Umbilical cord (tissue), 2 donors: ENCODE measurements at places on chromosomes 3 and 15.

- no peak for DNase-seq
These were observed 84.4 kb downstream of the SLMAP start for GRCh38 chr3:57840473-57840872.

DNA sequence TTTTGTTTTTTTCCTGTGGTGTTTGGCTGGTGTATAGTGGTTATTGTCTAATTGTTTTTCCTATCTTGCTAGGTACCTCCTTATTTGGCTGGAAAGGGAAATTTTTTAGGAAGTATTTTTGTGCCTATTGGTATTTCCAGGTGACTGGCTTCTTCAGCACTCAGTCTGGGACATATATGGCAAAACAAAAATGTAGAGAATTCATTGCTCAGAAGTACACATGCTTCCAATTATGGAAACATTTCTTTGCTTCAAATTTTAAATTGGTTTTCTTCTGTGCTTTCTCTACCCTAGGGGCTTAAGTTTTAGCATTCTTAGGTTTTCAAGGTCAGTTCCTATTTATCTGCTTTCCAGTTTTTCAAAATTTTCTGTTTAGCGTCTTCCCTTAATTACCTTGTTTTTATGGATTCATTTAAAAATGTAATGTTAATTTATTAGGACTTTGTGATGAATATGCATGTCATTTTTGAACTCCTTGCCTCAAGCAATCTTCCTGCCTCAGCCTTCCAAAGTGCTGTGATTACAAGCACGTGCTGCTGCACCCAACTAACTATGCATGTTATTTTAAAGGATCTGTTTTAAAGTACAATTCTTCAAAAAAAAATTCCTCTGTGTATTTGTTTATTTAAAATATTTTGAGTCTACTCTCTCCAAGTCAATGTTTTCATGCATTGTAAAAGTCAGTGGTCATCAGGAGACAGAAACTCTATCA, 231.9 kb upstream of the DPPA4 start:
- no peak for DNase-seq

DNA sequence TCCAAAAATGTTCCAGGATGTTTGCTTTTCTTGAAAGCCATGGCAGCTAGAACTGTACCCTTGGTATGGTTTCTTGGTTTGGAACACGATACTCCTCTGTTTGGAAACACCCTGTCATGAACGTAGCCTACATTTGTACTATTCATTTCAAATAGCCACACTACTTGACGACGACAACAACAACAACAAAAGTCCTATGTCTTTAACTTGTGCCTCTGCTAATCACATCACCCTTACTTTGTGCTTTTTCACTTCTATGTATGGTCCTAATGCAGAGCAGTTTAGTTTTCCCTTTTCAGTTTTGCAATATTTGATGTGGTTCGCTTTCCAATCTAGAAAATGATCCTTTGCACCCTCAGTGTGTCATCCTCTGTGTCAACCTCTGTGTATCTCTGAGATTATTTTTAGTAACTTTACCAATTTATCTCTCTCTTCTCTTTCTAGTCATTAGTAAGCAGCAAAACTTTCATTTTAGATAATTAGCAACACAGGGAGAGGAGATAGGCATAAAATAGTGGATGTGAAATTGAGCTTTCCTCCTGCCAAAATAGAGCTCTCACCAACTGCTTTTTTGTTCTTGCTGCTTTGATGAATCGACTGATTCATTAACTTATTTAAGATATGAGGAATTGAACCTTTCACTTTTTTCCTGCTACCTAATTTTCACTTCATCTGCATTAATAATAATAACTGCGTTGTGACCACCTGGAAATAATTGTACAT, 44.1 kb upstream of the TP63 start:
- DNase-seq = no peak

GRCh38 chr15:56088389-56088788, 95.0 kb upstream of the NEDD4 start:
- no peak for DNase-seq

DNA sequence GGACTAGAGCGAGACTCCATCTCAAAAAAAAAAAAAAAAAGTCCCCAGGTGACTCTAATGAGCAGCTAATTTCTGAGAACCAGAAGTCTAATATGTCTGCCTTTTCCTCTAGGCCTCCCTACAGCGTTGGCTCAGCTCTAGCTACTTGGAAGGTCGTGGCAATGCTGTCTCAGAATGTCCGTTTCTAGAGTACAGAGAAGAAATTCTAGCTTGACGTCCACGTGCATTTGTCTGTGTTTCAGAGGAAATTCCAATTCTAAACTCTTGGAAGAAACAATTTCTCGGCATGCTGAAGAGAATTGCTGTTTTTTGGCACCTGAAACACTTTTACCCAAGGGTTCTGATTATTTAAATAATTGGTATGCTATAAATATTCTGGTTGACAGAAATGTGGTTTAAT, 78.8 kb downstream of the SOX2 start:
- DNase-seq = no peak

DNA sequence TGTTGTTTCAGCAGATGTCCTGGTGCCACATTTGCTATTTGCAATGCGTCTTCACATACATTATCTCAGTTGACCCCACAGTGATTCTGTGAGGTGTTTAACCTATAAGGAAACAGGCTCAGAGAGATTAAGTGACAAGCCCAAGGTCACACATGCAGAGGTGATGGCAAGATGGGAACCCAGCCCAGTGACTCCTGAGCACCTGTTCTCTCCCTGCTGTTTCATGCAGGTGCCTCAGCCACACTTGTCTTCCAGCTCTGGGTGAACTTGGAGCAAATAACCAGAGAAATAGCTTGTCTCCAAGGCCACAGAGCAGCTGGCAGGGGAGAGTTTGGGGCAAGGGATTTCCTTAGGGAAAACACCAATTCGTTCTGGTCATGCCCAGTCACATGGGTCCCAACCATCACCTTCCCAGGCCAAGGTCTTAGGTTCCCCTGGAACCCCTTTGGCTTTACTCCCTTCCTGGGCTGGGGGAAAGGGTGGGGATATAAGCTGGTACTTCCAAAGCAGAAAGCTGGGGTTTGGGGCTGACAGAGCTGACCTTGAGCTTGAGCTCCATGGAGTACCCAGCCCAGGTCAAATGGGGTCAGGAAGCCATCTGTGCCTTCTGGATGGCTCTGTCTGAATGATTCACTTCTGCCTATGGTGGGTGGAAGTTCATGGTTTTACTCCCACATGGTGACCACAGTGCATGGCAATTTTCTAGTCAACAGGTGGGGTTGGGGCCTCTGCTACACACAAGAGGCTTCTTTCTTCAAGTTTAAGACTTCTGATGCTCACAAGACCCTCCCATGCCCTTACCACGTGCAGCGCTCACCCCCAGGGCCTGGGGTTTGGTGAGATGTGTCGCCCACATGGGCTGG, 22.4 kb downstream of the LIPC start:
- no peak for DNase-seq

DNA sequence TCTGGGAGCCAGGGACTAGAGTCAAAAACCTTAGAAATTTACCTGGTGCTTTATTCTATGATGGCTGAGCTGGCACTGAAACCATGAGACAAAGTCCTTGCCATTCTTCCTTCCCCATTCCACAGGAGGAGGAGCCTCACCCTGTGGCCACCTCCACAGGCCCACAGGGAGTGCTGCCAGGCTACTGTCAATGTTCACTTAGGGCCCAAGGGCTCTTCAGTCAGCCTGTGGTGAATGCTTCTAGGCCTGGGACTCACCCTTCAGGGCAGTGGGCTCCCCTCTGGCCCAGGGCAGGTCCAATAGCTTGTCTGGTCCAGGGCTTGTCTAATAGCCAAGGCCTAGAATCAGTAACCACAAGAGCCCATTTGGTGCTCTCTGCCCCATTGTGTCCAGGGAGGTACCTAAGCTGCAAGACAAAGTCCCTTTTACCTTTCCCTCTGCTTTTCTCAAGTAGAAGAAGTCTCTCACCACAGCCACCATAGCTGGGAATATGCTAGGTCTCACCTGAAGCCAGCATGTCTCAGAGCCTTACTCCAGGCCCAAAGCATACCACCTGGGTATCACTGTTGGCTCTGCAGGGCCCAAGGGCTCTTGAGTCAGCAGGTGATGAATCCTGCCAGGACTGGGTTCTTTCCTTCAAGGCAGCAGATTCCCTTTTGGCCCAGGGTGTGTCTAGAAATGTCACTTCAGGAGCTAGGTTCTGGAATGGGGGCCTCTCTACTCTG, 61.8 kb upstream of the CHRNB4 start:
- DNase-seq = no peak

GRCh38 chr15:95304151-95304946, 1026.2 kb upstream of the NR2F2 start:
- DNase-seq = peak; percentile 29

DNA sequence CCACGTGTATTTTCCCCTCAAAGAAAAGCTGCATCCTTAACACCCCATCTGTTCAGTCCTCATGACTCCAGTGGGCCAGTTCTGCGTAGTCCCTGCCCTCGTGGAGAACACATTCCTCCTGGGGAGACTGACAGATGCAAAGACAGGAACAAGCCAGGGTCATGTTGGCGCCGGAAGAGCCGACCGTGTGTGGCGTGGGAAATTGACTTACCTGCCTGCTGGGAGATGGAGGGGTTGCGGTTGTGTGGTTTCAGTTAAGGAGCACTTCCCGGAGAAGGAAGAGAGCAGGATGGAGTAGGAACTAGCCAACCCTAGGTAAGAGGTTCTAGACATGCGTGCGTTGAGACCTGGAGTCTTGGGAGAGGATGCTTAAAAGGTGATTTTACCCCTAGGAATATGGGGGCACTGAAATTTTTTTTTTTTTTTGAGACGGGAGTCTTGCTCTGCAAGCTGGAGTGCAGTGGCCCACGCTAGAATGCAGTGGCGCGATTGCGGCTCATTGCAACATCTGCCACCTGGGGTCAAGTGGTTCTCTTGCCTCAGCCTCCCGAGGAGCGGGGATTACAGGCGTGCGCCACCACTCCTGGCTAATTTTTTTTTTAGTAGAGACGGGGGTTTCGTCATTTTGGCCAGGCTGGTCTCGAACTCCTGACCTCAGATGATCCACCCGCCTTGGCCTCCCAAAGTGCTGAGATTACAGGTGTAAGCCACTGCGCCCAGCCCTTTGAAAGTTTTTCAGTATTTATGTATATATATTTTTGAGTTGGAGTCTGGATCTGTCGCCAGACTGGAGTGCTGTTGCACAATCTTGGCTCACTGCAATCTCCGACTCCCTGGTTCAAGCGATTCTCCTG, 1.4 kb downstream of the VHL start:
- DNase-seq = no peak

DNA sequence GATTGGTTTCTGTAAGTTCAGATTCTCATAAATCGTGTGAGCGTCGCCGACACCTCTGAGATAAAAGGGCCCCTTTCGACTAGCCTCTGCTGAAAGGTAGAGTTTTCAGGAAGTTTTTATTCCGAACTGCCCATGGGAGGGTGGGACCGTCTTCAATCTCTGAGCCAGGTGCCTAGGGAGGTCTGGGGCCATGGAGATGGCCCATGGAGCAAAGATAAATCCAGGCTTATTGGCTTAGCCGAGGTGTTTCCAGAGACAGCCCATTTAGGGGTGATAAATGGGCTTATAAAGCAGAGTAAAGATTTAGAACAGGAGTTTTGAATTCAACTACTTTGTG, 442 bp downstream of the QTRT2 start:
- no peak for DNase-seq

DNA sequence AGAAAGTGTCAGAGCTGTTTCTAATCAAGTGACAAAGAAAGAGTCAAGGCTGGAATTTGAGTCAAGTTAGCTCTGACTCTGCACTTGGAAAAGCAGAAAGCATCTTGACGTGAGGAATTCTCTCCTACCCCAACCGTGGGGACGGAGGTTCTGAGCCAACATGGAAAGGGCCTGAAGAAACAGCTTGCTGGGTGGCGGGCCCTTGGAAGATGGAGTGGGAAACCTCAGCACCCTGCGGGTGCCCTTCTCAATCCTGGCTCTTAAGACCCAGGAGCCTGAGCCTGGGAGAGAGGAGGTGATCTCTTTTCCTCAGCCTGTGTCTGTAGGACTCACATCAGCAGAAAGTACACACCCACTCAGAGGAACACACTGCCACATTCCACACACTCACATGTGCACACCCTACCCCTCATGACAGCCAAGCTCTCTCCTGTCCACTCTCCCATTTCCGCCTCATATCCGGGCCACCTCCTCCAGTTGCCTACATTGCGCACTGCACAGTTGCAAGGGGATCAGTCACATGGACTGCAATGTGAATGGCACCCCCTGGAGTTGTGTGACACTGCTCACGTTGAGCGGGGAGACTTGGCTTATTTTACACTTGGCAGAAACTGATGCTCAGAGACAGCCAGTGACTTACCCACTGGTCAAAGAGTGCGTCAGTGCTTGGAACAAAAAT, 101.5 kb upstream of the SLC6A6 start:
- DNase-seq = no peak

GRCh38 chr15:26806151-26806550, 33.3 kb upstream of the GABRB3 start:
- DNase-seq = peak; percentile 8

- no peak for DNase-seq
These were observed 554.8 kb downstream of the NAALADL2 start for GRCh38 chr3:175413926-175414325.

DNA sequence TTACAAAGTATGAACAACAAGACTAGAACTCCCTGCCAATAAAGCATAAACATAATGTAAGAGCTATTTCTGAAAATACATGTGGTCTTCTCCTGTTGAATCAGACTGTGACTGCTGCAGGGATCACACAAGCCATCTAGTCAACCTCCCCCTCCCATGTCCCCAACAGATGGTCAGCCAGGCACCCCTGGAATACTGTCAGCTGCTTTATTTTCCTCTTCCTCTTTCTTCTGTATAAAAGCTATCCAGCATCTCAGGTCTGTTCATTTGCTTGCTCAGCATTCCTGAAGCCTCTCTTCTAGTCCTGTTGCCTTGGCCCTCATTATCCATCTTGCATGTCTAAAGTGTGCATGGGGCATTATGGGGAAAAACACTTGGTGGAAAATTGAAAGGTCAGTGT, 6.5 kb upstream of the MINDY4B start:
- DNase-seq = no peak

GRCh38 chr3:79729096-79729495, 38.7 kb downstream of the ROBO1 start:
- peak; percentile 90 for DNase-seq

DNA sequence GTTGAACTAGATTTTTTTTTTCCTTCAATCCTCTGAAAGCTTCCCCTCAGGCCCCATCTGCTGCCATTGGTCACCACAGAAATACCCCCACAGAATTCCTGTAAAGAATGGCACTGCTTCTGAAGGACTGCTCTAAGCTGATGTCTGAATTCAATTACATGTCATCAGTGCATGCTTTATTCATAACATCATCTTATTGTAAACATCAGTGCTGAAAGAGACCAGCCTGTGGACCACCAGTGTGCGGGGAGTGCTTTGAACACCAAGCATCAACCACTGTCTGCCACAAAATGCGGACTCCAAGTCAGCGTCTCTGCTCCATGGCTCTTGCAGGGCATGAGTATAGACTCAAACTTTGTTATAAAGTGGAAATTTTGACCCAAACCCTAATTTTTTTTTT, 11.6 kb downstream of the PHLDB2 start:
- DNase-seq = no peak
